ENCODE measurements at places on chromosomes 3 and 15. TPM values are rescaled to one million over a fixed set of nuclear protein-coding genes. Genes with fewer than 3 reads are reported as not detected.

DNA sequence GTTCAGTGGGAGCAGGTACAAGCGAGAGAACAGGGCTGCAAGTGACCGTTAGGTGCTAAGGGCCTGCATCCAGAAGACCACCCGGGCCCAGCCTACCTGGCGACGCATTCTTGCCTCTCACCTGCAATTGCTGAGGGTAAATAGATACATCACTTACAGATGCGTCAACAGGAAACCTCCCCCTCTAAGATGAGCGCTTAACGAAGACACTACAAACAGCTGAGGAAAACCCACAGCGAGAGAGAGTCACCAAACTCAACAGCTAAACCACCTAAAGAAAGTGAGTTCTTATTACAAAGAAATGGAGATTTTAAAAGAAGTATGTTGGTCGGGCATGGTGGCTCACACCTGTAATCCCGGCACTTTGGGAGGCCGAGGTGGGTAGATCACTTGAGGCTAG lies 157.9 kb downstream of the CHSY1 start:
- DNase-seq: peak; percentile 31

GRCh38 chr3:65902304-65902793 lies 136.4 kb downstream of the MAGI1 start:
- no peak for DNase-seq

The TMEM44 gene
- 2.4 TPM for total RNA-seq

The SAXO2 gene
- total RNA-seq: 0.80 TPM

GRCh38 chr3:50516440-50516871 lies 13.0 kb upstream of the CACNA2D2 start:
- no peak for DNase-seq

The TP63 gene
- 17.3 TPM for total RNA-seq

The GHSR gene
- not detected for total RNA-seq

The BOC gene
- total RNA-seq: 5.5 TPM

GRCh38 chr15:50906954-50907600 lies 1.4 kb upstream of the AP4E1 start:
- peak; percentile 43 for DNase-seq

DNA sequence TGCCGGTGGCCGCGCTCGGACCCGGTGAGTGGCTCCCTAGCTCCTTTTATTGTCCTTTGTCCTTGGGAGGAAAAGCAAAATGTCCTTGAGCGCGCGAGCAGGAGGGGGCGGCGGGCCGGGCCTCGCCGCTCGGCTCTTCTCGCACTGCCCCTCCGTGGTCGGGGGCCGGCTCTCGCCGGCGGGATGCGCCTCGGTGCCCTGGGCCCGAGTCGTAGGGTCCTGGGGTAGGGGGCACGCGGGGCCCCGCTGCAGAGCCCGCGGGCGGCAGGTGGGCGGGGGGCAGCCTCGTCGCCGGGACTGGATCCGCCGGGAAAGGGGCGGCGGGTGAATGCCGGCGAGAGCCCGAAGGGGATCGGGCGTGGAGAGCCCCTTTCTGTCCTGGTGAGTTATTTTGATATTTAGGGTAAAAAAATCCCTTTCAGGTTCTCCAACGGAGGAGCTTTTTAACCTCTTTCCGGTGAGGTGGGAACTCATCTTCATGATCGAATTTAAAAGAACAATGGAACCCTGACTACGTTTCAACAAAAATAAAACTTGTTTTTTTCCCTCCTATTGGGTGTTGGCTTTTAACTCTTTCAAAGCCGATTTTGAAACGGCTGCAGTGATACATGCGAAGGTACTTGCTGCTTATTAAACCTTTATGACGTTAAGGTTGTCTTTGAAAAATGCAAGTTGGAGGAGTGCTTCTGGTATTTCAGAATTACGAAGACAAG lies 16.8 kb upstream of the CHD2 start:
- DNase-seq: no peak

The RTF1 gene
- total RNA-seq: 15.3 TPM

GRCh38 chr3:132033471-132033870 lies 1.3 kb downstream of the CPNE4 start:
- DNase-seq: no peak

DNA sequence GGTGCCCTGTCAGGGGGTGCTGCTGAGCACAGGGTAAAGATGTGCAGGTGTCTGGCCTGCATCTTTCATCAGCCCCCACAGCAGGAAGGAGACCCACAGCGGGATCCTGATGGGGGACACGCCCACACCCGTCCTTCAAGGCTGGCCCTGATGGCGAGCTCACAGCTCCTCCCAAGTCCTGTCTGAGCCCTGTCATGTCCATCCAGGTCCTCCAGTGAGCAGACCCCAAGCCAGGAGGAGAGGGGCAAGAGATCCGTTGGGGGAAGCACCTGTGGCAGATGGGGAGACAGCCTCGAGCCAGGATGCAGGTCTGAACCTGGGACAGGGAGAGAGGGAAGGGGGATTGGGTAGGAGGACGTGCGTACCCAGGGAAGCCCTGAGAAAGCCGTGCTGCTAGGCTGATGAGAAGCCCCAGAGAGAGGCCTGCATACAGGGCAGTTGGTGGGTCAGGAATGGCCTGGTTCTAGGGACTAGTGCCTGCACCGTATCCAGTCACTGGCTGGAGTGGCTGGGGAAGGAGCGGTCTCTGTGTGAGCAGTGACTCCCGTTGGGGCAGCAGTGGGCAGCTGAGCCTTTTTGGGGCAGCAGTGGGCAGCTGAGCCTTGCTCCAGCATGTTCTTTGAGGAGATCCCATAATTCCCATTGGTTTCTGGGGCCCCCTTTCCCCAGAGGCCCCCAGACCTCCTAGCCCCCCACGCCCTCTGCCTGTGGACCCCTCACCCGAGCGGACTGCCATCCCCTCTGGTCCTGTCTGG lies 133.3 kb upstream of the MEF2A start:
- no peak for DNase-seq

DNA sequence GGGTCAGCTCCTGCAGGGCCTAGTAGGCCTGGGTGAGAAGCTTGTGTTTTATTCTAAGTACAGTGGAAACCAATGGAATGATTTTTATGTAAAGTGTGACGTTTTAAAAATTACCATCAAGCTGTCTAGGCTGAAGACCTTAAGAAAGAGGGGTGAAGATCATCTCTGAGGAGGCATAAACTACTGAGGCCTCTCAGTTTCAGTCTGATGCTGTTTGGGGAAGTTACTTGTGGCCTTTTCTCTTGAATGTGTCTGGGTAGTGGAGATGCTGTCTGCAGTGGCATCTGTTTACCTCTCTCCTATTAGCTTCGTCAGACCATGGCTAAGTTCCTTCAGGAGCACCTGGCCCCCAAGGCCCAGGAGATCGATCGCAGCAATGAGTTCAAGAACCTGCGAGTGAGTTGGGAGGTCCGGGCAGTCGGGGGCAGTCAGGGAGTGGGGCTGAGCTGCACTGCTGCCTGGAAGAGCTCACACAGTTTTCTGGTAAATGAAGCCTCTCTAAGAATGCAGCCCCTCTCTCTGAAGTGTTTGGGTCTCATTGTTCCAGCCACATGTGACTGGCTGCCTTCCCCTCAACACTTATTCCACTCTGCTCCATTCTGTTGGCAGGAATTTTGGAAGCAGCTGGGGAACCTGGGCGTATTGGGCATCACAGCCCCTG lies 1.9 kb downstream of the IVD start:
- DNase-seq: no peak

The PRR23E gene
- total RNA-seq: not detected

GRCh38 chr3:3740061-3740460 lies 59.2 kb upstream of the LRRN1 start:
- DNase-seq: no peak

GRCh38 chr3:188712248-188712924 lies 459.4 kb upstream of the TPRG1 start:
- DNase-seq: no peak

- peak; percentile 24 for DNase-seq
These were observed 66.4 kb upstream of the NR2E3 start for GRCh38 chr15:71743861-71744382.

The HOMER2 gene
- total RNA-seq: 7.8 TPM

- no peak for DNase-seq
These were observed 83.1 kb upstream of the RPL32 start for GRCh38 chr3:12924437-12924836.

DNA sequence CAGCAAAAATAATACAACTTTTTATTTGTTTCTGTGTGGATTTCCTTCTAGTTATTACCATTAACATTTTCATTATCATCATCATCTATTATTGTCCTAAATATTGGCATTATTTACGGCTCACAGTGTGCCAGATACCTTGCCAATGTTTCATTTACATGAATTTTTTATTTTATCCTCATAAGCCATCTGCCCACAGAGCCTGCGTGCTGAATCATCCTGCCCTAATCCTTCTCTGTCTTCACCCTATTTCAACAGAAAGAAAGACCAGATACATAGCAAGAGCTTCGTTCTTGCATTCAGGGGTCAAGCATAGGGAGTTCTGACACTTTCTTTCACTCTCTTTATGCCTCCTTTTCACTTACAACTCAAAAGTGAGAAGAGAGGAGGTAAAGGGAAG lies 82.0 kb downstream of the KCNMB2 start:
- no peak for DNase-seq

DNA sequence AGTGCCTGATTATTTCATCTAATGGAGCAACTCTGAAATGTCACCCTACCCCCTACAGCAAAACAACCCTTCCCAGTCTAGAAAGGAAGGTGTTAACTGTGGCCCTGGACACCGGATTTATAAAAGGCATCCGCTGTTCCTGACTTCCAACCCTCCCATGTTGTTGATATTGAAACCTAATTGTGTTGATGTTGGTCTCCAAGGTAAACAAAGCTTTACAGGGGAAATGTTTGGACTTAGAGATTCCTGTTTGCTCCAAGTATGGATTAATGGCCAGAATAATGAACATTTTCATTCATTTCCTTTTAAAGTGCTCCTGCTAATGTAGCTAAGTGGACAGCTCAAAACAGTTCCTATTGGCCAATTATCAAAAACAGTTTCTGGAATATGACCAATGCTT lies 19.4 kb upstream of the LMCD1 start:
- no peak for DNase-seq

GRCh38 chr15:65757256-65757655 lies 34.8 kb downstream of the DENND4A start:
- DNase-seq: no peak

DNA sequence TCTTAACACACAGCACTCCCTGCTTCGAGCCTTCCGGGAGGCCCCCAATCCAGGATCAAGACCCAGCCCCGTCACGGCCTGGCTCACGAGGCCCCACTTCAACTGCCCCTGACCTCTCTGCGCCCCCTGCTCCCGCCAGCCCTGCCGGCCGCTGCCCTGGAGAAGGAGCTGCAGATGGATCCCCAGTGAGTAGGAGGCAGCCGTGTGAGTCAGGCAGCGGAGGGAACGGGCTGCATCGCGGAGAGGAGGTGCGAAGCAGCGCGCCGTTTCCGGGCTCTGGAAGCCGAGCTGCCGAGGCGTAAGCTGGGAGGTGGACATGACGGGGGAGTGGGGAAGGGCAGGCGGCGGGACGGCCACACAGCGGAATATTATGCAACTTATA lies 133.4 kb downstream of the TPRA1 start:
- no peak for DNase-seq

All from thymus (tissue), 14 donors.